ENCODE measurements at places on chromosomes 1 and 21. TPM values are rescaled to one million over a fixed set of nuclear protein-coding genes. Genes with fewer than 3 reads are reported as not detected.

HRNR gene
- not detected for total RNA-seq

GRCh38 chr1:34131396-34132160, 33.5 kb downstream of the CSMD2 start:
- H3K27me3 ChIP-seq, result no peaks in the 10 kb centered on the region
- H3K4me1 ChIP-seq, result no peaks in the 10 kb centered on the region
- no peak overlapping the region for H3K4me3 ChIP-seq
- peak; percentile 24 for DNase-seq

MAPKAPK2 gene
- 79.7 TPM for total RNA-seq

DNA sequence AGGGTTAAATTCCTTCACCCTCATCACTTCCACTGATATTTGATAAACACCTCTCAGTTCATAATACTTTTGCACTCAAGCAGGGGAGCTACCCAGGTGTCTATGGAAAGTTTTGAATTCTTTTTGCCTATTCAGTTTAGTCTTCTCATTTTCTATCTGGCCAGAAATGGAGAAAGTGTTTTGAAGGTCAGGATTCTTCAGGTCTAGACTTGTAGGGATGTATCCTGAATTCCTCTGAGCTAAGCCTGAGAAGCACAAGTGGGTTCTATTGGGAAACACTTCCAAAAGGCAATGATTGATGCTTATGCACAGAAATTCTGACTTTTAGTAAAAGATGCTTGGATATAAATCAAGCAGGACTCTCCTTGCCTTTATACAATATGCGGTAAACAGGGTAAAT, 217.8 kb upstream of the HOOK1 start:
- no peak overlapping the region for H3K27ac ChIP-seq
- no peaks in the 10 kb centered on the region for H3K27me3 ChIP-seq
- DNase-seq, result no peak
- no peak overlapping the region for H3K4me3 ChIP-seq
- no peaks in the 10 kb centered on the region for H3K4me1 ChIP-seq

- DNase-seq, result no peak
- no peaks in the 10 kb centered on the region for H3K36me3 ChIP-seq
- H3K27ac ChIP-seq, result no peak overlapping the region
- H3K4me3 ChIP-seq, result no peak overlapping the region
- H3K27me3 ChIP-seq, result no peaks in the 10 kb centered on the region
Measured at GRCh38 chr1:91217911-91218310, 186.7 kb downstream of the HFM1 start.

ARHGEF11 gene
- total RNA-seq, result 56.5 TPM

DNA sequence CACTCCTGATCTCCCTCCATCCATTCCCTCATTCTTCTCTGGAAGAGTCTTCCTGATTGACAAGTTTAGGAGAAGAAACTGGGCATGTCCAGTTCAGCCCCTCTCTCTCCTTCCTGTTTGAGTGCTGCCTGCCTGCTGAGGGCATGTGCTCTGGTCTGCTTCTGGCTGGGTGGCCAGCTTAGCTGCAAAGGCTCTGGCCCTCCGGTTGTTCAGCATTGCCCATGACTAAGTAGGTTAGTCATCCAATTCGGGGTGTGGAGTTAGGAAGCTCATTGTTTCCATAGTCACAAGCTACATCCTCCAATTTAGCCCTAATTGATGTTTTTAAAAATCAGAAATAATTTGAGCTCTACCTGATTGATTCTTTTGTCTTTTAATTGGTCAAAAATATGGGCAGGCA, 25.6 kb upstream of the PLA2G2E start:
- peaks cover 9% of the 10 kb centered on the region for H3K4me1 ChIP-seq
- DNase-seq, result no peak
- H3K27ac ChIP-seq, result no peak overlapping the region
- peaks cover 19% of the 10 kb centered on the region for H3K27me3 ChIP-seq
- no peak overlapping the region for H3K4me3 ChIP-seq
- no peaks in the 10 kb centered on the region for H3K36me3 ChIP-seq

ANGPTL7 gene
- not detected for total RNA-seq

CFAP107 gene
- not detected for total RNA-seq

- H3K4me1 ChIP-seq, result no peaks in the 10 kb centered on the region
- no peak for DNase-seq
- no peak overlapping the region for H3K27ac ChIP-seq
- H3K36me3 ChIP-seq, result no peaks in the 10 kb centered on the region
- no peaks in the 10 kb centered on the region for H3K27me3 ChIP-seq
- no peak overlapping the region for H3K4me3 ChIP-seq
Measured at GRCh38 chr1:220734571-220735326, 13.4 kb upstream of the MTARC2 start.

DNA sequence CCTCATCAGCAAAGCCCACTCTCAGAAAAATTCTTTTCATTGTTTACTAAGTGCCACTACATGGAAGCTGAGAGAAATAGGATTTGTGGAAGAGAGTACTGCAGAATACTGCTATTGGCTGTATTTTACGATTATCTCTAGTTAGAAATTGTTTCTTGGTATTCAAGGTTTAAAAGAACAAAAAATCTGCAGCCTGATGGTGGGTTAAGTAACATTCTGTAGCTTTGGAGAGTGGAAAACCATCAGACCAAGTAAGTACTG, 27.3 kb downstream of the PTTG1IP start:
- no peak for DNase-seq
- H3K4me1 ChIP-seq, result no peaks in the 10 kb centered on the region
- no peak overlapping the region for H3K4me3 ChIP-seq
- peaks cover 22% of the 10 kb centered on the region for H3K36me3 ChIP-seq

- peak; percentile 84 for DNase-seq
- H3K27me3 ChIP-seq, result no peaks in the 10 kb centered on the region
- no peak overlapping the region for H3K27ac ChIP-seq
- no peaks in the 10 kb centered on the region for H3K4me1 ChIP-seq
Measured at GRCh38 chr1:7149080-7149838, 364.0 kb downstream of the CAMTA1 start.

NBPF4 gene
- total RNA-seq, result not detected

GRCh38 chr1:117367046-117368025, at the start of gene MAN1A2:
Gene MAN1A2 (plus strand): TSS chr1:117367449. CDS start chr1:117368184, 735 bp downstream.
- DNase-seq, result peak; percentile 90
- H3K4me3 ChIP-seq, result peak within 1 kb of the TSS; percentile 95
- no peaks in the 10 kb centered on the region for H3K4me1 ChIP-seq
- peak within 1 kb of the TSS; percentile 79 for H3K27ac ChIP-seq
- H3K36me3 ChIP-seq, result no peaks in the 10 kb centered on the region

GRCh38 chr1:157111396-157112165, 12.0 kb upstream of the ETV3L start:
- H3K36me3 ChIP-seq, result no peaks in the 10 kb centered on the region
- H3K4me1 ChIP-seq, result peaks cover 10% of the 10 kb centered on the region
- DNase-seq, result peak; percentile 83
- no peak overlapping the region for H3K27ac ChIP-seq
- no peak overlapping the region for H3K4me3 ChIP-seq

DNA sequence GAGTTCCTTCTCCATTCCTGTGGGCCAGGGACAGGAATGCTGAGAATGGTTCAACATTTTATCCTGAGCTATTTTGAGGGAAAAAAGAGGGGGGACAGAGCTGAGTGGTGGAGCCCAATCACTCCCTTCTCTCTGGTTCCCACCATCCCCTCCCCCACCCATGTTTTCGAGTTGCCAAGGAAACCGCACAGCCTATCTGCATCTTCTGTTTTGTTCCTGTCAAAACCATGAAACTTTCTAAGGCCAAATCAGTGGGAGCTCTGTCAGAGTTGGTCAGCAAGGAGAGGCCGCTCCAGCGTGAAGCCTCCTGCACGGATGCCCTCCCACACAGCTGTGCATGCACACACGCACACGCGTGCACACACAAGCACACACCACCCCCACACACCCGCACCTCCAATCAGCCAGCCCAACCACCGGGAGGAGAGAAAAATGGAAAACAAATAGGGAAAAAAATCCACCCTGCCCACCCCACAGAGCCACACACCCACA, 54.5 kb upstream of the ATP2B4 start:
- peak; percentile 87 for DNase-seq
- H3K36me3 ChIP-seq, result no peaks in the 10 kb centered on the region
- H3K27me3 ChIP-seq, result no peaks in the 10 kb centered on the region
- no peaks in the 10 kb centered on the region for H3K4me1 ChIP-seq
- H3K27ac ChIP-seq, result peak overlapping the region; percentile 81
- H3K4me3 ChIP-seq, result no peak overlapping the region

CR1L gene
- total RNA-seq, result 1.9 TPM

- no peak for DNase-seq
- no peak overlapping the region for H3K27ac ChIP-seq
- no peaks in the 10 kb centered on the region for H3K4me1 ChIP-seq
- no peaks in the 10 kb centered on the region for H3K36me3 ChIP-seq
- H3K27me3 ChIP-seq, result peaks cover 70% of the 10 kb centered on the region
Measured at GRCh38 chr1:183806125-183806524, 1.2 kb downstream of the RGL1 start.

C4BPA gene
- not detected for total RNA-seq

LINGO4 gene
- total RNA-seq, result not detected

- no peak overlapping the region for H3K4me3 ChIP-seq
- no peak overlapping the region for H3K27ac ChIP-seq
- H3K27me3 ChIP-seq, result peaks cover 18% of the 10 kb centered on the region
- H3K4me1 ChIP-seq, result no peaks in the 10 kb centered on the region
- peak; percentile 77 for DNase-seq
Measured at GRCh38 chr1:159205225-159205624, 550 bp downstream of the ACKR1 start.

DNA sequence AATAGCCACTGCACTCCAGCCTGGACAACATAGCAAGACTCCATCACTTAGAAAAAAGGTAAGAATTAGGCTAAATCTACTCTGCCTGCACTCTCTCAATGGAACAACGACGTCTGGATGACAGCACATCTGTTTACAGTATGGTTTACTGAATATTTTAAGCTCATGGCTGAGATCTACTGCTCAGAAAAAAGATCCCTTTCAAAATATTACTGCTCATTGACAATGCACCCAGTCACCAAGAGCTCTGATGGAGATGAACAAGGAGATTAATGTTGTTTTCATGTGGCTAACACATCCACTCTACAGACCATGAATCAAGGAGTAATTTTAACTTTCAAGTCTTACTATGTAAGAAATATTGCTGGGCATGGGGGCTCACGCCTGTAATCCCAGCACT, 58.0 kb downstream of the SLC27A3 start:
- no peak overlapping the region for H3K27ac ChIP-seq
- H3K36me3 ChIP-seq, result peaks cover 4% of the 10 kb centered on the region
- DNase-seq, result no peak
- no peaks in the 10 kb centered on the region for H3K4me1 ChIP-seq

ZNF683 gene
- not detected for total RNA-seq

DNA sequence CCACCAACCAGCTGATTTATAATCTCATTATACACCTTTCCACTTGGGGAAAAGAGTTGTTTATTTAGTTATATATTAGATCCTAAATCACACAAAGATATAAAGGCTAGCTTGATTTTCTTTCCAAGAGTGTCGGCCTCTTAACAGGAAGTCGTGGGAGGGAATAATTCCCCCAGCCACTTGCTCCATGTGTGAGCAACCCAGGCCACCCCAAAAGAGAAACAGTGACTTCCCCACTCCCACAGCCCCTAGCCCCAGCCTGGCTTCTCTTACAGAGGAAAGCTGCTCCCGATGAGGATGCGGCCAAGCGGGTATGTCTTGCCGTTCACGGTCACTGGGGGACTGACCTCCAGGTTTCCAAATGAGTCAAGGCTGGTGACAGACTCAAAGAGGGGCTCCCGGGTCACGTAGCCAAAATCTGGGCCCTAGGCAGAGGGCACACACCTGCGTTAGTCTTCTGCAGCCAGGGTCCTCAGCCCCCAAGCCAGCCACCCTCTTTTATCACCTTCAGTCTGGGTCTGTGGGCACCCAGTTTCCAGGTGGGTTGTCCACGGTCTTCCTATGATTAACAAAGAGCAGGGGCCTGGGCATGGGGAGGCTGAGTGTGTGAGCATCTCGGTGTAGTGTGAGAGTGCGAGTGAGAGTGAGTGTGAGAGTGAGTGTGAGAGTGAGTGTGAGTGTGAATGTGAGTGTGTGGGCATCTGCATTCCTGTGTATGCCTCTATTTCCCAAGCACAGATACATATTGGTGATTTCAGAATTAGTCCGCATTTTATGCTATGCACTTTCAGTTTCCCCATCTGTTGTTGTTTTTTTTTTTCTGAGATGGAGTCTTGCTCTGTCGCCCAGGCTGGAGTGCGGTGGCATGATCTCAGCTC, 25.4 kb upstream of the SDHB start:
- DNase-seq, result no peak
- H3K36me3 ChIP-seq, result no peaks in the 10 kb centered on the region
- H3K4me1 ChIP-seq, result no peaks in the 10 kb centered on the region

GRCh38 chr1:33680281-33680840, 183.5 kb upstream of the HMGB4 start:
- H3K4me3 ChIP-seq, result no peak overlapping the region
- H3K36me3 ChIP-seq, result no peaks in the 10 kb centered on the region
- no peak overlapping the region for H3K27ac ChIP-seq

DNA sequence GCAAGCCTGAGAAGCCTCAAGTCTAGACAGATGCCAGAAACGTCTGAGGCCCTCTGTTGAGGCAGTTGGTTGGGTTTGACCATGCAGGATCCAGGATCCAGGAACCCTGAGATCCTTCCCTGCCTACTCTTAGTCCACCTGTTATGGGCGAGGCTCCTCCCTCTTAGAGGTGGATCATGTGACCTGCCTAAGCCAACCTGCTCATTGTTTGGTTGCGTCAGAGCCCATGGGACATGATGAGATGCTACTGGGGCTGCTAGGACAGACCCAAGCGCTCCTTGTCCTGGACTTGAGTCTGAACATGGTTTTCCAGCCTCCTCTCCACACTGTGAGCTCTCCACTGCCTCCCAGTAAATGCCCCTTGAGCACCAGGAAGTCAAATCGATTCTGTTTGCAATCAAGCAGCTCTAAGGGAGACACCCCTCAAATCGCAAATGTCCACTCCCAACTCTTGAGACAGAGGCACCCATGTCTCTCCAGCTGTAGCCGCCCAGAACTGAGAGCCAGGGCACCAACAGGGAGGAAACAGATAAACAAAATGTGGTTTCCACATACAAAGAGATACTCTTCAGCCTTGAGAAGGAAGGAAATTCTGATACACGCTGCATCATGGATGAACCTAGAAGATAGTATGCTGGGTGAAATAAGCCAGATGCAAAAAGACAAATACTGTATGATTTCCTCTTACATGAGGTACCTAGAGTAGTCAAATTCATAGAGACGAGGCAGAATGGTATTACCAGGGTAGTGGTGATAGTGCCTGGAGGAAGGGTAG, 31.7 kb upstream of the WNT4 start:
- no peak overlapping the region for H3K27ac ChIP-seq
- H3K36me3 ChIP-seq, result no peaks in the 10 kb centered on the region
- H3K4me1 ChIP-seq, result peaks cover 7% of the 10 kb centered on the region

GRCh38 chr1:64979358-64979757, 13.0 kb upstream of the JAK1 start:
- H3K4me3 ChIP-seq, result no peak overlapping the region
- no peak for DNase-seq
- H3K27ac ChIP-seq, result no peak overlapping the region
- peaks cover 11% of the 10 kb centered on the region for H3K4me1 ChIP-seq

Measured in endodermal cell (in vitro differentiated cells).